Thymus (tissue), 14 donors: ENCODE measurements at places on chromosomes 11 and 22. TPM values are rescaled to one million over a fixed set of nuclear protein-coding genes. Genes with fewer than 3 reads are reported as not detected.
A peak's percentile ranks its signal among the peaks of the same experiment; 100 is the strongest.

DNA sequence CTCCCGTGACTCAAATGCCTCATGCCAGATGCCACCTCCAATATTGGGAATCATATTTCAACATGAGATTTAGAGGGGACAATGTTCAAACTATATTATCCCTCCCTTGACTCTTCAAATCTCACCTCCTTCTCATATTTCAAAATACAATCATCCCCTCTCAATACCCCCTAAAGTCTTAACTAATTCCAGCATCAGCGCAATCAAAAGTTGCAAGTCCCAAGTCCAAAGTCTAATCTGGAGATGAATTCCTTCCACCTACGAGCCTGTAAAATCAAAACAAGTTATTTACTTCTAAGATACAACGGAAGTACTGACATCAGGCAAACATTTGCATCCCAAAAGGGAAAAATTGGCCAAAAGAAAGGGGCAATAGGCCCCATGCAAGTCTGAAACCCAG, 67.2 kb upstream of the SC5D start:
- no peaks in the 10 kb centered on the region for H3K4me1 ChIP-seq
- H3K4me3 ChIP-seq, result no peak overlapping the region
- no peaks in the 10 kb centered on the region for H3K36me3 ChIP-seq
- no peak overlapping the region for H3K27ac ChIP-seq

DNA sequence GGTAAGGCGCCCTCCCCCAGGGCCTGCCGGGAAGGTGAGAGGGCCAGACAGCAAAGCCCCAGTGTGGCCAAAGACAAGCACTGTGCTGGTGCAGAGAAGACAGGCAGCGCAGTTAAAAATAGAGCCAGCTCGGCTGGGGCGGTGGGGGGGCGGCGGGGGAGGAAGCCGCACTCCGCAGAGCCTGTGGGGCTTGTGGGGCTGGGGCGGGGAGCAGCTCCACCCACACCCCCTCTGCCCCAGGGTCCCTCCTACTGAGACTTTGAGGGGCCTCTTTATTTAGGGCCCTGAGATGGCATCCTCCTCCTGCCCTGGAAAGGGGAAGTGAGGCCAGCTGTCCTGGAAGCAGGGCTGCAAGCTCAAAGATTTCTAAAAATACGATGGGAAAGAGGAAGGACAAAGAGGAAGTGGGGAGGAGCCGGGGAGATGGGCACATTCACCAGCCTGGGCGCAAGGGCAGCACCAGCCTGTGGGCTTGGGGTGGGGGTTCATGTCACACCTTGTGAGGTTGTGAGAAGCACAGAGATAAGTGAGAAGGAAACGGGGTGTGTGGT, 2.6 kb downstream of the CYTH4 start:
- no peak for DNase-seq
- peak overlapping the region; percentile 65 for H3K4me3 ChIP-seq
- peaks cover 26% of the 10 kb centered on the region for H3K4me1 ChIP-seq
- no peaks in the 10 kb centered on the region for H3K27me3 ChIP-seq
- peaks cover 17% of the 10 kb centered on the region for H3K36me3 ChIP-seq

DNA sequence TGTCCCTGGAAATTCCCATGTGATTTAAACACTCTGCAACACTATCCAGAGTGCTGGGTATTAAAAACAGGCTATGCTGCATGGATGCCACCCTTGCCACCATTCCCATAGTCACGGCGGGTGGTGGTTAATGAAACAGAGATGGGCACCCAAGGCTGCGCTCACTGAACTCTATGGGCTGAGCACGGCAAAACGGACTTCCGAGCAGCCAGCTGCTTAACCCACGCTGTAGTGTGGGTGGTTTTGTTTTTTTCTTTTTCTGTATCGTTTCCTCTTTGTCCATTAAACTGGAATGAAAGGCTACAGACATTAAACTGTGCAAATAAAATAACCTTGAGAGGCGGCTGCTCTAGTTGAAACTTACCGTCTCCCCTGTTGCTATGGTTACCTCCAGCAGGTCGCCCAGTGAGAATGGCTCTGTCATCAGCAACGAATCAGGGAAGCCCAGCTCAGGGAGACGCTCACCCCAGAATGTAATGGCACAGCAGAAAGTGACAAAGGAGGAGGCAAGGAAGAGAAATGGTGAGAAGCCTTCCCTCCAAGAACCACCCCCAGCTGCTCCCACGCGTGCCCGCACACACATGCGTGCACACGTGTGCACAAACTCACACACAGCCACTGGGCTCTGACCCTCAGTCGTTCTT, 102.1 kb downstream of the C11orf91 start:
- no peak overlapping the region for H3K27ac ChIP-seq
- H3K36me3 ChIP-seq, result no peaks in the 10 kb centered on the region
- no peak overlapping the region for H3K4me3 ChIP-seq
- no peak for DNase-seq

DNA sequence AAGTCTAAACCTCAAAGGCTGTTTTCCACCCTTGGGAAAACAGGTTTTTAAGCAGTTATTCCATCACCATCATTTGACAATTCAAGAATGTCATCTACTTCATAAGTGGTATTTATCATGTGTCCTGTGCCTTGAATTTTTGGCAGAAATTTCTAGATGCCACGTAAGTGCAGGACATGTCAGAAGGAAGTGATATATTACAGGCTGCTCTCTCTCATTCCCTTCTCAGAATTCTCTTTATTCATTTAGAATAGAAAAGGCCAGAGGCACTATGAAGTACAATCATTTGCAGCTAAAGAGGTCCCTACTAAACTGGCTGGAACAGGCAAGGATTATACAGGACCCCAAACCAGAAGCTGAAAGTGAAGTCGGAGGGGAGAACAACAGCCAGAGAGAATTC, 11.9 kb downstream of the RBFOX2 start:
- no peak for DNase-seq
- no peak overlapping the region for H3K27ac ChIP-seq
- no peaks in the 10 kb centered on the region for H3K36me3 ChIP-seq
- no peak overlapping the region for H3K4me3 ChIP-seq
- no peaks in the 10 kb centered on the region for H3K27me3 ChIP-seq

GRCh38 chr11:90564531-90564930, 341.7 kb upstream of the CHORDC1 start:
- H3K36me3 ChIP-seq, result no peaks in the 10 kb centered on the region
- H3K4me3 ChIP-seq, result no peak overlapping the region
- H3K27me3 ChIP-seq, result no peaks in the 10 kb centered on the region
- DNase-seq, result no peak
- no peak overlapping the region for H3K27ac ChIP-seq

DNA sequence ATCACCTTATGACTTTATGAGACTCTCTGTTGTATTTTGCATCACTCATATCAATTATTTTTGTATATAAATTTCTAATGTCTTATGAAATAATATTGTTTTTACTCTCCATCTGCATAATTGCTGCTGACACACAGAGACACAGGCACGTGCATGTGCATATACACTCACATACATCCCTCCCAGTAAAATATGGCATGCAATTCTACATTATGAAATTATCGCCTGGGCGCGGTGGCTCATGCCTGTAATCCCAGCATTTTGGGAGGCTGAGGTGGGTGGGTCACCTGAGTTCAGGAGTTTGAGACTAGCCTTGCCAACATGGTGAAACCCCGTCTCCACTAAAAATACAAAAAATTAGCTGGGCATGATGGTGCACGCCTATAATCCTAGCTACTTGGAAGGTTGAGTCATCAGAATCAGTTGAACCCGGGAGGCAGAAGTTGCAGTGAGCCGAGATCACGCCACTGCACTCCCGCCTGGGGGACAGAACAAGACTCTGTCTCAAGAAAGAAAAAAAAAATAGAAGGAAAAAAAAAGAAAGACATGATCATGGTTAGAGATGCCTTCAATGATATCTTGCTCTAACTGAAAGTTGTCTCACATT, 96.7 kb upstream of the LUZP2 start:
- no peaks in the 10 kb centered on the region for H3K36me3 ChIP-seq
- no peaks in the 10 kb centered on the region for H3K4me1 ChIP-seq
- H3K27ac ChIP-seq, result no peak overlapping the region
- DNase-seq, result no peak

DNA sequence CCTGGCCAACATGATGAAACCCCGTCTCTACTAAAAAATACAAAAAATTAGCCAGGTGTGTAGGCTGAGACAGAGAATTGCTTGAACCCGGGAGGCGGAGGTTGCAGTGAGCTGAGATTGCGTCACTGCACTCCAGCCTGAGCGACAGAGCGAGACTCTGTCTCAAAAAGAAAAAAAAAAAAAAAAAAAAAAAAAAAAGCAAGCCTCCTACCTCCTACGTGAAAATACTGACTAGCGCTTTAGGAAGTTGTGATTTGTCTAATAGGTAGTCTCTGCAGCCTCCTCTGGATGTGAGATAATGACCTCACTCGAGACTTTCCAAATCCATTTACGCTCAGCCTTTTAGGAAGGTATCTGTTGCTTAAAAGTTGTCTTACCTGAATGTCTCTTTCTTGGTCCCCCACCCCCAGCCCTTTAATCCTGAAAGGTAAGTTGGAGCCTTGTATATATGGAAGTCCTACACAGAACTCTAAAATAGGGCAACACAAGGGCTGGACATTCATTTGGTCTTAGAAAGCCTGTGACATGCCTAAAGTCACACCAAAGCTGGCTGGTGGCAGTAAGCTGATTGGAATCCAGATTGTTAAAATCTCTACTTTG, 5.5 kb downstream of the SEPTIN3 start:
- peaks cover 81% of the 10 kb centered on the region for H3K27me3 ChIP-seq
- no peak overlapping the region for H3K27ac ChIP-seq
- no peak for DNase-seq
- peaks cover 5% of the 10 kb centered on the region for H3K4me1 ChIP-seq
- H3K4me3 ChIP-seq, result no peak overlapping the region
- no peaks in the 10 kb centered on the region for H3K36me3 ChIP-seq

DNA sequence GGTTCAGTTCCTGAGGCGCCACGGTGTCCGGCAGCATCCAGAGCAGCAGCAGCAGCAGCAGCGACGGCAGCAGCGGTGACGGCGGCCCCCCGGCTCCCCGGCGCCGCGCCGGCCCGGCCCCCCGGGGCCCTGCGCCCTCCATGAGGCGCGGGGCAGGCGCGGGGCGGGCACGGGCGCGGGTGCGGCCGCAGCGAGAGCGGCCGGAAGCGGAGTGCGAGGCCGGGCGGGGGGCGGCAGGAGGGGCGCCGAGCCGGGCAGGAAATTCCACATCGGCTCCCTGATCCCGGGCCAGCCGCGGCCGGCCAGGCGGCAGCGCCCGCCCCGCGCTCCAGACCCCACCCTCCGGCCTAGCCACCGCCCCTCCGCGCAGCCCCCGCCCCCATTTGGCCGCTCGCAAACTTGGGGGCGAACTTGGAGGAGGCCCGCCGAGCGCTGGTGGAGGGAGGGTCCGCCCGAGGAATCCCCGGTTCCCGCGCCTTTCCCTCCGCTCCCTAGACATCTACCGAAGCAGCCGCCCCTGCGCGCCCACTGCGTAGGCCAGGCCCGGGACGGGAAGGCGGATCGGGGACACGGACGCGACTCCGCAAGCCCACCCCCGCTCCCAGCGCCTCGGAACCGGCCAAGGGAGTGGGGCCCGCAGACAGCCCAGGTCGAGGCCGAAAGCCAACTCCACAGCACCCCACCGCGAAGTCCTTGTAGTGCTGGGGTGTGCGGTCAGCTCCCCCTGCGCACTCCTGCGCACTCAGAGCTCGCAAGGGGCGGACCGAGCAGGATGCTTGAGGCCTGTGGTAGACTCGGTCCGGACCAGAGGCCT, at the start of gene SCARF2:
Gene SCARF2 (minus strand): TSS at position 213 of the 814 bp plus-strand sequence. CDS start 71 bp downstream, at position 142.
- DNase-seq, result no peak
- no peaks in the 10 kb centered on the region for H3K4me1 ChIP-seq
- H3K27me3 ChIP-seq, result peaks cover 46% of the 10 kb centered on the region

GRCh38 chr11:110432713-110433392, 3.1 kb downstream of the FDX1 start:
- H3K4me3 ChIP-seq, result no peak overlapping the region
- H3K27me3 ChIP-seq, result no peaks in the 10 kb centered on the region

DNA sequence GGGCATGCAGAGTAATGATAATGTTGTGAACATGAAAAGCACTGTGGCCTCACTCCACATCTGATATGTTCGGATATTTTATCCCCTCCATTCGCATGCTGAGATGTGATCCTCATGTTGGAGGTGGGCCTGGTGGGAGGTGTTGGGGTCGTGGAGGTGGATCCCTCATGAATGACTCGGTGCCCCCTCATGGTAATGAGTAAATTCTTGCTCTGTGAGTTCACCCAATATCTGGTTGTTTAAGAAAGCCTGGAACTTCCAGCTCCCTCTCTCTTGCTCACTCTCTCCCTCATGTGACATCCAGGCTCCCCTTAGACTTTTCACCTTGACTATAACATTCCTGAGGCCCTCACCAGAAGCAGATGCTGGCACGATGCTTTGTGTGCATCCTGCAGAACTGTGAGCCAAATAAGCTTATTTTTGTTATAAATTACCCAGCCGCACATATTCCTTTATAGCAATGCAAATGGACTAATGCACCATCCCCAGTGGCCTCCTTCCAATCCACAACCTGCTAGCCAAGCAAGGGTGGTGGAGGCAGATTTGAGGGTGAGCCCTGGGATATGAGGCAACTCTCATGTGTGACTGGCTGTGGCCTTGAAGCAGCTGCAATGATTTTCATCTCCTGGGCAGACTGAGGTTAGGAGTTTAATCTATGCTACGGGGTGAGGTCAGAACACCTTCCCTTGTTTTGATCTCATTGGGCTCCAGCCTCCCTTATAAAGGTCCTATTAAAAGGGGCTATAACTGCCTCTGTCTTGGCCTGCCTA, 276.5 kb downstream of the ETS1 start:
- H3K4me3 ChIP-seq, result no peak overlapping the region
- no peaks in the 10 kb centered on the region for H3K27me3 ChIP-seq
- DNase-seq, result no peak
- peaks cover 40% of the 10 kb centered on the region for H3K4me1 ChIP-seq
- peak overlapping the region; percentile 58 for H3K27ac ChIP-seq
- H3K36me3 ChIP-seq, result no peaks in the 10 kb centered on the region

DNA sequence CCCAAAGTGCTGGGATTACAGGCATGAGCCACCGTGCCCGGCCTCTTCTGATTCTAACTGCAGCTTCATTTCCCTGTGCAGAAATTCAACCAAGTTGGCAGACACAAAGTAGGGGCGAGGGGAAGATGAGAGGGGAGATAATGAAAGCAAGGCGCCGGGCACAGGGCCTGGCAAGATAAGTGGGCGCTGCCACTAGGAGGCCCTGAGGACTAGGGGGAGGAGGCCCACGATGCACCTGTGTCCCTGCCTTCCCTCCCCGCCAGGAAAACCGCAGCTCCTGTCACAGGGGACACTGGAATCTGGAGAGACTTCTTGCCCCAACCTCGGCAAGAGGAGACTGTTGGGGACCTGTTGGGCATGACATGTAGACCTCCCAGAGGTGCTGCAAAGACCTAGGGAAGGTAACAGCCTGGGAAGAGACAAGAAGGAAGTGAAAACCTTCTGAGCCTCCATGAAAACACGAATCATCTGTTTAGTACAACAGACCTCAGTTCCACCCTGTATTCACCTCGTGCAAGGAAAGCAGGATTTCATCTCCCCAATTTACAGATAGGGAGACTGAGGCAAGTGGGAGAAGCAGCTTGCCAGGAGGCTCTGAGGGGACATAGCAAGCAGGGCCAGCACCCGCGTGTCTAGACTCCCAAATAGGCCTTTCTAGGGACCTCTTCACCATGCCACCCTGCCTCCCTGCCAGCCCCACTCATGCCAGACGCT, 3.1 kb upstream of the LGALS1 start:
- H3K27ac ChIP-seq, result peak overlapping the region; percentile 67
- H3K4me3 ChIP-seq, result no peak overlapping the region
- no peak for DNase-seq
- peaks cover 4% of the 10 kb centered on the region for H3K36me3 ChIP-seq

- DNase-seq, result no peak
- no peak overlapping the region for H3K27ac ChIP-seq
- peaks cover 3% of the 10 kb centered on the region for H3K4me1 ChIP-seq
- H3K36me3 ChIP-seq, result no peaks in the 10 kb centered on the region
- no peak overlapping the region for H3K4me3 ChIP-seq
Measured at GRCh38 chr11:43790444-43790794, 90.2 kb upstream of the ALKBH3 start.

The VPS26B gene
- 27.3 TPM for polyA plus RNA-seq

The KDELR3 gene
- polyA plus RNA-seq, result 1.9 TPM

The CD248 gene
- polyA plus RNA-seq, result 7.7 TPM

The DERL3 gene
- polyA plus RNA-seq, result 2.5 TPM

The SYVN1 gene
- polyA plus RNA-seq, result 22.7 TPM

The TESMIN gene
- 4.6 TPM for polyA plus RNA-seq
